ENCODE measurements at places on chromosomes 4 and X.
A peak's percentile ranks its signal among the peaks of the same experiment; 100 is the strongest.

GRCh38 chr4:101019941-101020401 is 327.4 kb downstream of the PPP3CA start:
- no peak for DNase-seq

DNA sequence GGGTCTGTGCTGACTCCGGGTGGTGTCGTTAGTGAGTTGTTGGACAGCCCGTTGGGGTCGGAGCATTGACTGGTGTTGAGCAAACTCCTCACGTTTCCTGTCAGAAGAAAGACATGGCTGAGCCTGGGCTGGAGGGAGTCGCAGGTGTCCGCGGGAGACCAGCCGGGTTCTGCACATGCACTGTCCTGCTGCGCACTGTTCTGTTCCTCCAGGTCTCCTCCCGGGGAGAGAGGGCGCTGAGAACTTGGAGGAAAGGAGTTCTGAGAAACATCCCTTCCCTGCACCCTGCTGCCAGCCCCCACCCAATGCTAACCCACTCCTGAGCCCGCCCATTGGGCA is 1.1 kb downstream of the ZNF141 start:
- no peak for DNase-seq

GRCh38 chrX:150983521-150984168 is 510 bp downstream of the HMGB3 start:
- no peak for DNase-seq

- DNase-seq: no peak
Observed at GRCh38 chr4:172601195-172601594, 567.4 kb upstream of the GALNT7 start.

GRCh38 chr4:157896726-157897125 is 276.1 kb downstream of the GASK1B start:
- DNase-seq: no peak

DNA sequence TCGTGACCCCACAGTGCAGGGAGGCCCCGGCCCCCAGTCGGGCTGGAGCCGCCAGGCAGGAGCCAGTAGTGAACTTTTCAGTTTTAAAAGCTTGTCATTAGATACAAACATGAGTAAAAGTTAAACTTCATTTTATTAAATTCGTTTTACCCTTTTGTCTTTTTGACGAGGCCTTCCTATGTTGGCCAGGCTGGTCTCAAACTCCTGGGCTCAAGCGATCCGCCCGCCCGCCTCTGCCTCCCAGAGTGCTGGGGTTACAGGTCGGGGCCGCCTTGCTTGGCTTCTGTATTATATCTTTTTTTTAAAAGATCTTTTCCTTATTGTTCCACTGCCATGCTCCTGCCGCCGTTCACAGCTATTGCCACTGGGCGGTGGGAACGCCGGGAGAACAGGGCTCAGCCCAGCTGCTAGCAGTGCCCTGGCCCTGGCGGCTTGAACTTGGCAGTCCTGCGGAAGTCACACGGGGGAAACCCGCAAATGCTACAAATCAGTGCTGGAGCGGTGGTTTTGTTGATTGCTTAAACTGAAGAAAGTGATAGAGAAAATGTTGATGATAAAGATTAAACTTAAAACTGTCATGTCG is 968 bp upstream of the NELFA start:
- peak; percentile 22 for DNase-seq

DNA sequence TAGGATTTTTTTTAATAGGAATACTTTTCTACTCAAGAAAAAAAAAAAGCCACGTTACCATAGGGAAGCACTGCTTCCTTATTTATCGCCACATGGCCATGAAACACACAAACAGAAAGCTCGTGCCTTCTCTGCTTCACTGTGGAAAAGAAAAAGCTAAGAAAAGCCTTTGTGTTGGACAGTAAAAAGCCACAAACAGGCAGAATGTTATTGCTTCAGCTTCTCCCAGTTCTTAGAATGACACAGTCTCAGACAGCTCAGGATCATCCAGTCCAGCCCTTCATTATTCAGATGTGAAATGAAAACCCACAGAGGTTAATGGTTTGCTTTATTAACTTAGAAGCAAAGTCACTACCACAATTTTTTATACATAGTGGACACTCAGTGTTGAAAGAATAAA is 181.6 kb upstream of the NOCT start:
- DNase-seq: no peak

DNA sequence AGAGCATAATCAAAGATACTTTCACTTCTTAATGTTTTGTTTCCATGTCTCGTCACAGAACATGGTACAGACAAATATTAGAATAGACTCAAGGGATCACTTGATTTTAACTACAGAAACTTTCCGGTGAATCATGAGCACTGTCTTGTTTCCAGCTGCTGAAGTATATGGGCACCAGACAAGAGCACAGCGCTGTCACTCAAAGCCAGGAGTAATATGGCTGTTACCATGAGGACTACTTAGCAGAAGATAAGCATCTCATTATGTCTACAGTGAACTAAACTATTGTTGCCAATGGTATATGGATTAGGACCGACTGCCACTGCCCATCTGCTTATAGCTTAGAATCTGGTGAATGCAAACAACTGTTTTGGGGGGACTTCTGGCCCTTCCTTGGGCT is 34.3 kb downstream of the MECP2 start:
- DNase-seq: no peak

All from activated CD4-positive, alpha-beta T cell treated with anti-CD3 and anti-CD28 coated beads for 24 hours (primary cell).